Calu3 (cell line): ENCODE measurements at places on chromosomes 7 and 10. TPM values are rescaled to one million over a fixed set of nuclear protein-coding genes. Genes with fewer than 3 reads are reported as not detected.

Gene COL13A1
- 0.24 TPM in 1 of 2 replicates, not detected in the other for total RNA-seq

Gene SFTPA1
- total RNA-seq = not detected in 2 replicates

Gene C7orf33
- total RNA-seq = not detected in 2 replicates

Gene LYZL2
- total RNA-seq = not detected in 2 replicates

Gene ETV1
- 44.4 and 45.9 TPM in 2 replicates for total RNA-seq

- DNase-seq = no peak
These were observed 72.9 kb upstream of the LOXL4 start for GRCh38 chr10:98340940-98341310.

DNA sequence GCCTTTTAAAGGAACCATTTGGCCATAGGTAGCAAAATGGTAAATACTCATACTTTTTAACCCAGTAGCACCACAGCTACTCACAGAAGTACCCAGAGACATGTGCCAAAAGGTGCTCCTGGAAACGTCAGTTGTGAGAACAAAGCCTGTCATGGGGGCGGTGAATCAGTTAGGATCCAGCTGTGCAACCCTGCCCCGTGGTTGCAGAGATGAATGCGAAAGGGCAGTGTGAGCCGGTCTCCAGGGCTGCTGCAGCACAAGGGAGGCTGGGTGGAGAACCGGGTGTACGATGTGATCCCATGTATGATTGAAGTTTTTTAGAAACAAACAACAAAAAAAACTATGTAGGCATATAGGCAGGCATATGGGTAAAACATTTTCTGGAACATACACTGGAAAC is 1.3 kb upstream of the LRRC18 start:
- DNase-seq = no peak

- DNase-seq = no peak
These were observed 200.9 kb upstream of the TBX20 start for GRCh38 chr7:35454575-35455385.

DNA sequence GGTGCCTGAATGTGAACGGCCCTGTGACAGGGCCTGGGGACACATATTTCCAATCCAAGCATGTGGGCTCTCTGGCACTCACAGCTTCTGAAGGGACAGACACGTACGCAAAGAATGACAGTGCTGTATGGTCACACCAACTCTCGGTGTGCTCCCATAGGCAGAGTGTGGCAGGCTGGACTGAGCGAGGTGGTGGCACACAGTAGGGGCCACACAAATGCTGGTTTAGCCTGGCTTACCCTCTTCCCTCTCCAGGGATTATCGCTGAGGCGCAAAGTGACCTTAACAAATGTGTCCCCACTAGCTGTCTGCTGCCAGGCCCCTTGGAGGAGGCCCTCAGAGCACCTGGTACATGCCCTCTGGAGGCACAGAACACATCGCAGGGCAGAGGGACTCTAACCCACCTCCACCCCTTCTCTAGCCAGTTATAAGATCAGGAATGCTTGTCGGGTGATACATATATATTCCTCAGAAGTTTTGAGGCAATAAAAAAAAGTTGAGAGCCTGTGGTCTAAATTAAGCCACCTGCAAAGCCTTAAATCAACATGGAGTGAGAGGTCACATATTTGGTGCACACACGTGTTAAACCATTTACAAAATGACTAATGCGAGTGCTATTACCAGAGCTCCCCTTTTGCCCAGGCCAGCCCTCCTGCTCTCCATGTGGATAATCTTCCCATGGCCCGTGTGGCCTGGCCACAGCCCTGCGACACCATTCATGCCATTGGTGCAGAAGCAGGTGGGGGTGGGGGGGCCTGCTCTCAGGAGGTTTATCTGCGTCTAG is 262.8 kb upstream of the GRB10 start:
- DNase-seq = peak; percentile 82

DNA sequence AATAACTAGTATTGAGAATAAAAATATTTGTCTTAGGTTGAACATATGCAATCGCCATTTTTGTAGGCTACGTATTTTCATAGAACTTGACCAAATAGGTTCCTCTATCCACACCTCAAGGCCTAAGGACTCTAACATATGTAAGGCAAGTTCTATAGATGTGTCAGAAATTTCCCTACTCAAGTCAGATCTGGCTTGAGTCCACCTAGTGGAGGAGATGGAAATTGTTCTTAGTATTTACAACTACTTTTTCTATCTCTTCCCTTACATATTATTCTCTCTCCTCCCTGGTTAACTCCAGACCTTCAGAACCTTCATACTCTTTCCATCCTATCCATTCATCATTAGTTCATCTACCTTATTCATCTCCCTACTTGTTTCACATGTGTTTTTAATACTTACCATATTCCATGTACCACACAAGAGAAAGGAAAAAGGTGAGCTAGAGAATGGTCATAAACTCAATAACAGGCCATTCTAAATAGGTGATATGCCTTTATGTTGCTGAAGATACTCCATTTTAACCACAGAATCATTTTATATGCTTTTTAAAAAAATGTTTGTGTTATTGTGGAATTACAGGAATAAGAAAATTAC is 174.5 kb upstream of the HDAC9 start:
- peak; percentile 37 for DNase-seq

GRCh38 chr10:64080071-64080470 is 558.9 kb downstream of the REEP3 start:
- no peak for DNase-seq

- no peak for DNase-seq
These were observed 64.5 kb upstream of the MRLN start for GRCh38 chr10:59817773-59818172.

- DNase-seq = no peak
These were observed 574 bp downstream of the UTF1 start for GRCh38 chr10:133230387-133231195.
